ENCODE measurements at places on chromosomes 1 and 21.

GRCh38 chr1:204065986-204066300 is 7.0 kb upstream of the SOX13 start:
- no peak for DNase-seq

DNA sequence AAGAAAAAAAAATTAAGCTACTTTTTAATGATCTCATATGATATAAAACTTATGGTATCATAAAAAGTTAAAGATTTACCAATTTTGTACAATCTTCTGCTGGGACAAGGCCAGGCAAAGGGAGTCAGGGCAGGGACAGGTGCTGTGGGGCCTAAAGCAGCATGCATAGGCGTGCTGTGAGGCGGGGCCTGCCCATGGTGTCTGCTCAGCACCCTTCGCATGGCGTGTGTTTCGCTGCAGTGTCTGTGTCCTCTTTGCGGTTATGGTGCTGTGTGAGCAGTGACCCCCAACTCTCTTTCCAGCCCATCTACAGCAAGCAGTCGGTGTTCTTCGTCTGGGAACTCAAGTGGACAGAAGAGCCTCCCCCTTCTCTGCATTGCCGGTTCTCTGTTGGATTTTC is 13.4 kb upstream of the PWP2 start:
- no peak for DNase-seq

DNA sequence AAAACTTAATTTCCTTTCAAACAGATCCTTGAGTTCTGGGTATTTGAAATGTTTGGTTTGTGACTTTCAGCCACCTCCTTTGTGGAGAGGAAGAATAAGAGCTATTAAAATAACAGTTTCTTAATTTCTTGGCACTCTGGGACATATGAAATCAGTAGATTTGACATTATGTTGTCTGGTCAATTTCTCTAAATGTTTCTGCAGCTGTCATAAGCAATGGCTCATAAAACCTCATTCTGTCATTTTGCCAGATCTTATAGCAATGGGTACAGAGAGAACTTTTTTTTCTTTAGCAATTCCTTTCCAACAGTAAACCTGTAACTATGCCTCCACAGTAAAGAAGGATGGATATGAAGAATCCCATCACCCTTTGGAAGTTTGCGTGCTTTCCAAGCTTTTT is 52.6 kb downstream of the LAMC1 start:
- DNase-seq: no peak

GRCh38 chr21:40333731-40334130 is 466.5 kb downstream of the PCP4 start:
- DNase-seq: no peak

DNA sequence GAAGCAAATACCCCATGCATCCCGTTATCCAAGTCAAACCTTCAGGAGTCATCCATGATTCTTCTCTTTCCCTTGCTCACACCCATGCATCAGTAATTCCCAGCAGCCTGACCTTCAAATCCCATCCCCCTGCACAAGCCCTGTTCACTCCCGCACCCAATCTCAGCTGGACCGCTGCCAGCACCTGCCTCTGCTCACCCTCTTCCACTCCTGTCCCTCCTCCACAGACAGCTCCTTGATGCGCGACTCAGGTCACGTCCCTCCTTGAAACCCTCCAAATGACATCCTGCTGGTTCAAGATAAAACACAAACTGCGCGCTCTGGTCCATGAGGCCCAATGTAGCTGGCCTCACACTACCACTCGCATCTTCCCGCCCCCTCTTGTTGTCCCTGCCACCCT is 43.4 kb upstream of the MPZL1 start:
- DNase-seq: no peak

DNA sequence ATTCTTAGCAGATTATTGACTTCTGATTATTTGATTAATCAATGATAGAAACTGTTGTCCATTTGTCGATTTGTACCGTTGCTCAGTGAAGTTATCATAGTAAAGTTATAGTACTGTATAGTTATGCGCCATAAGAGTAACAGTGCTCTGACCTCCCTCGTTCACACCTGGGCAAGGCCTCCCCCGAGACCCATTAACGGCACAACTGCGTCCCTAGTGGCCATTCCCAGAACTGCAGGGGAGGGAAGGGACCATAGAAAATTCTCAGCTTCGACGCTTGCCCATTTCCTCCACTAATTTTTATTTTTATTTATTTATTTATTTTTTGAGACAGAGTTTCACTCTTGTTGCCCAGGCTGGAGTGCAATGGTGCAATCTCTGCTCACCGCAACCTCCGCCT is 334.4 kb downstream of the DSCAM start:
- DNase-seq: no peak

All from NCI-H1417 (cell line).